ENCODE measurements at places on chromosomes 5 and 9. TPM values are rescaled to one million over a fixed set of nuclear protein-coding genes. Genes with fewer than 3 reads are reported as not detected.

DNA sequence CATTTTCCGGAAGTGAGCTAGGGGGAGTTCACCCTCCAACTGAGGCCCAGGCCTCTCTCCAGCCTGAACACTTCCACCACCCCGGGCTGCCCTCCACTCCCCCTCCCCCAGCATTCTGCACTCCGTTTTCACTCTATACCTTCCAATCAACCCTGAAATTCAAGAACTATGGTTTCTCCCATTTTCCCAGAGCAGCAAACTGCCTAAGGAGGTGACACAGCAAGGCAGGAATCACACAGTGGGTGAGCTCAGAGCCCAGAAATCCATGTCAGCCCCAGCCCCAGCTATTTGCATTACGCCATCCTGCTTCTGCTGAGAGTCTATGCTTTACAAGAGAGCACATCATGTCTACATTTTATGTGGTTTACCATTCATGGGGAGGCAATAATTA is 11.9 kb downstream of the MSX2 start:
- no peak for DNase-seq

DNA sequence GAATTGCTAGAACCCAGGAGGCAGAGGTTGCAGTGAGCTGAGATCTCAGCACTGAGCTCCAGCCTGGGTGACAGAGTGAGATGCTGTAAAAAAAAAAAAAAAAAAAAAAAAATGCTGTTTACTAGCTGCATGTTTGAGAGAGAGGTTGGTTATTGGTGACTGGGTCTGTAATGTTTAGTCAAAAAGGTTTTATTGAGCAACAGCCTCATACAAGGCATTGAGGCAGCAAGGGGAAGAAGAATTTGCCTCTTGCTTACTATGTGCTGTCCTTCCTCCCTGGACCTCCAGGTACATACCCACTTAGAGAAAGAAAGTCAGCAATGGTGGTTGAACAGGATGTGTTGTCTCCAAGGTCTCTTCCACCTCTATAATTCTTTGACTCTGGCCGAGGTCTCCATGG is 140.7 kb upstream of the SPRY4 start:
- DNase-seq = no peak

DNA sequence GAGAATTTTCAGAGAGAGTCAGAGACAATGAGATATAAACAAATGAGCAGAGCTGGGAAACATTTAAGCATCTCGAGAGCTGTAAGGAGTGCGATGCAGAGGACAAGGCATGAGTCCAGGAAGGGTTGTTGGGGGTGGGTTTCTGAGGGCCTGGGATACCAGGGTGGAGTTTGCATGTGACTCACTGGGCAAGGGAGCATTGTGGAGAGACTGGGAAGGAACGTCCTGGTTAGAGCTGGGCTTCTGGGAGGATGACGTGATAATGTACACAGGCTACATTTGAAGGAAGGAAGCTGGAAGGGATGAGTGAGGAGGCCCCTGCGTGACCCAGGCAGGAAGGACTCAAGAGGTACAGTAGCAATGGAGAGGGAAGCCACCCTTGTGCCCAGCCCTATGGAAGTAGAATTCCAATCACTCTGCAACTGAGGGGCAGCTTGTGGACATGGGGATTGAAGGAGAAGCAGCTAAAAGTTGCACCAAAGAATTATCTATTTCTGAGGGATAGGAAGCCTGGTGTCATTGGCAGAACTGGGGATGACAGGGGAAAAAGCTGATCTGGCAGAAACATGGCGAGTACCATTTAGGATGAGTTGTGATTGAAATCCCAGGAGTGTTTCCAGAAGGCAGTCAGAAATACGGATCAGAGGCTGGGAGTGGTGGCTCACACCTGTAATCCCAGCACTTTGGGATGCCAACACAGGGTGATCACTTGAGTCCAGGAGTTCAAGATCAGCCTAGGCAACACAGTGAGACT is 59.3 kb upstream of the AFAP1L1 start:
- no peak for DNase-seq

DNA sequence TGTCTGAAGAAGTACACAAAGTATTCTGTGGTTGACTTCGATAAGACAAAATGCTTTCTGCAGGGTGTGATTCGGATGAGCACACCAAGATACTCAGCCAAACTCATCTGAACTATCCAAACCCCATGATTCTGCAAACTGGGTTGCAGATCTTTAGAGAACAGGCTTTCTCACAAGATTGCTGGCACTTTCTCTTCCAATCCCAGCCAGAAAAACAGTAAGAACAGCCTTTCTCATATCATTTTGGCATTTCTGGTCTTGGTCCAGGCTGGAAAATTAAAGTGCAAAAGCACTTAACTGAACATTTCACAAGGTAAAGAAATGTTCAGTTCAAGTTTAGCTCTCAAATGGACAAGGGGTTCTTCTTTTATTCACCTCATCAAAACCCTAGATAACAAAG is 269.1 kb downstream of the NR2F1-AS1 start:
- DNase-seq = no peak

DNA sequence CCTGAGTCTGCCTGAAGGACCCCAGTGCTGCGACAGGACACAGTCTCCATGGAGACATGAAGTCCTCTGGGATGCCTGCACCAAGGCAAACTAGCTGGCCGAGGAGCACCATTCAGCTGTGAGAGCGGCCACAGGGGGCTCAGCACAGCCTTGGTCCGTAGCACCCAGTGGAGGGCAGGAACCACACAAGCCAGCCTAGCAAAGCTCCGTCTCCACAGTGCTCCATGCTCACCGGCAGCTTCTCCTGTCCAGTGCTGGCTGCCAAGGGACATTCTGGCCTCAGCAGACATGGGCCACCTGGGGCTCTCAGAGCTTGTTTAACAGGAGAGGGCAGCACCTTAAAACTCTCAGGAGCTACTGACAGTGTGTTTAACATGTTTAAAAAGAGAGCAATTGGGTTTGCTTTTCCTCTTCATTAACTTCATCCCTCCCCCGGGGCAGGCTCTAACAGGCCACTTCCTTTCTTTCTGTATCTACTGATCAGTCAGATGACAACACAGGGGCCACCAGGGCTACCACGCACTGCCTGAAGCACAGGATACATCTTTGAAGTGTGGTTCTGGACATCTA is 57.0 kb downstream of the SECISBP2 start:
- DNase-seq = no peak

GRCh38 chr9:93387791-93388190 is 63.7 kb upstream of the FAM120A start:
- no peak for DNase-seq

GRCh38 chr9:116137581-116137980 is 16.0 kb upstream of the PAPPA start:
- DNase-seq = no peak

DNA sequence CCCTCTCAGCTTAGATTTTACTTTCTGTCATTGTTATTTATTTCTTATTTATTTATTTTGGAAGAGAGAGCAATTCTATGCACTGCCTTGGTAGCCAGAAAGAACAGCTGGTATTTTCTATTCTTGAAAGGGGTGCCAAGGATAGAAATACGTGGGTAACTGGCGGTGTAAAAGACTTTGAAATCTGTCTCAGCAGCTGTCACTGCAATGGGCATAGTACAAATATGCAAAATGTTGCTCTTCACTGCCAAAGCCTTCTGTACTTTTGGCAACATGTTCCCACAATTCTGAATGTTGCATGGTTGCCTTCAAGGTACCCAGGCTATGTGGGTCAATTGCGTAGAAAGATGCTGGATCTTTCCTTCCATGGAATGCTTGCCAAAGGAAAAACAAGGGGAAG is 230.2 kb upstream of the EDIL3 start:
- DNase-seq = no peak

- no peak for DNase-seq
These were observed 36.1 kb downstream of the MAP3K1 start for GRCh38 chr5:56851258-56851941.

DNA sequence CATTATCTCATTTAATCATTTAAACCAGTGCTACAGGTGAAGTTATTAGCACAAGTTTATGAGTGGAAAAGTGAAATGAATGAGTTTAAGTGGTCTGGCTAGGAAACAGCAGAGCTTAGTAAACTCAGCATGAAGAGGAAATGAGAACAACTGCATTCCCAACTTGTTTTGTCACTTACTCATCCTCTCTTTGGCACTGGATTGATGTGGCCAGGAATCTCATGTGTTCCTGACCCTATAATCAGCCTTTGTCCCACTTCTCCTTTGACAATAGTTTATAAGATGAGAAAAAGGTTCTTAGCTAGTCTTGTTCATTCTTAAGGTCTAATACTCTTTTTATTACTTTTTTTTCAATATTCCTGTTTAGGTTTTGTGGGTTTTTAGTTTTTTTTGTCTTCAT is 559.2 kb upstream of the TLE4 start:
- no peak for DNase-seq

DNA sequence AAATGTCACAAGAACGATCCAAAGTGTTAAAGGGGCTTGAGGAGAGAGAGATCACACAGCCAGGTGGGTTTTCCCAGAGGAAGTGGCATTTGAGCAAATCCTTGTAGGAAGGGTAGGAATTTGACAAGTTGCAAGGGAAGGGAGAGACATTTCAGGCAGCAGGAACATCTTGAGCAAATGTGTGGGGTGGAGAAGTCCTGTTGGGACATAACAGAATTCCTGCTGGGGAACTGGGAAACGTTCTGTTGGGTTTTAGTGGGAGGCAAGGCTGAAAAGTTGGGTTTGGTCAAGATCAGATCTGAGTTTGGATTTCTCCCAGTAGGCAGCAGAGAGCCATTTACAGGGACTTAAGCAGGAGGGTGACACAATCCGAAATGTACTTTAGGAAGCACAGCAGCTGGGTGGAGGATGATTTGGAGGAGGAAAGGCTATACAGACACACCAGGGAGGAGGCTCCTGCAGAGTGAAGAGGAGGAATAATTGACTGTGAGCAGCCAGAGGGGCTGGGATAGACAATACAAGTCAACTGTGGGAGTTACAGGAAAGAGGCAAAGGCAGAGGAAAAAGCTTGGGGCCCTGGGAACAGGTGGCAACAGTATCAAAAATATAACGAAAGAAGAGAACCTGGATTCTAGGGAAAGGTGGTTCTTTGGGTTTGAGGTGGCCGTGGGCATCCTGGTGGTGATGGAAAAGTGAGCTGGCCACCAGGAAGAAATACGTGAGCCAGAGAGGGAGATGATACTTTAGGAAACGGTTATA is 3.1 kb upstream of the ZSWIM6 start:
- no peak for DNase-seq

GRCh38 chr9:86679909-86680308 is 267.4 kb downstream of the GAS1 start:
- DNase-seq = no peak

DNA sequence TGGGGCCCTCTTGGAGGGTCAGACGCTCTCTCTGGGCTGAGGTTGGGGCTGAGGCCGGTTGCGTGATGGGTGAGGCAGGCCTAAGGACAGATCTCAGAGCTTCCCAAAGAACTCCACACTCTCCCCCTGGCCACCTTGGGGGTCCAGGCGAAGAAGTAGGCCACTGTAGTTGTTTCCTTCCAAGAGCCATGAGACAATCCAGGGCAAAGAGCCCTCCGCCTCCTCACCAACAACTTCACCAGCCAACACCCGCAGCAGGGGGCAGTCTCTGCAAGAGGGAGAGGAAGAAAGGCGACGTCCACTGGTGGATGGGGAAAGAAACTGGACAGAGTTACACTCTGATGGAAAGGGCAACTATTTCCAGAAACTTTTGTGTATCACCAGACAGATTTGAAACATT is 10.7 kb downstream of the SLC35A4 start:
- peak; percentile 75 for DNase-seq

DNA sequence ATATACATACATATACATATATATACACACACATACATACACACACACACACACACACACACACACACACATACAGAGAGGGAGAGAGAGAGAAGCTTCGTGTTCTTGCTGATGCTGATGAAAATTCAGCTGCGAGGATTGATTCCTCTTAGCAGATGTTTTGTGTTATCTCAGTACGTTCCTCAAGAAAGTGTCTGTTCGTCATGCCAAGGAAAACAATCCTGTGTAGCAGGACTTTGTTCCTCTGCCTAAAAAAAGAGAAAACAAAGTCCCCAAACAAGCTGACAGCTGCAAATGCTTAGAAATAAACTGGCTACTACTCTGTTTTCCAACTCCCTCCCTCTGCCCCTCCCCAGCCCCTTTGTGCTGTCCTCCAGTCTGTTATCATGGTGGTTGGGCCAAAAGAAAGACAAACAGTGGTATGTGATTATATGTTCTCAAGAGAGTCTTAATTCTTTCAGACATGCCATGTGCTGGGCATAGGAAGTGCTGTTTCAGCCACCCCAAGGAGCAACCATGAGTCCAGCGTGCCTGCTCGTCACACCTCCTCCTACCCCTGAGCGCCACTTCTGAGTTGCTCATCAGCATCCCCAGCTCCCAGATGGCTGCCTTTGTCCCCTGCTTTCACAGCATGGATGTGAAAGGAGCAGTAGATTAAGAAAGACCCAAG is 71.5 kb upstream of the EQTN start:
- no peak for DNase-seq

GRCh38 chr5:116032094-116032517 is at the start of gene ARL14EPL:
Gene ARL14EPL (plus strand): TSS chr5:116032472. CDS start chr5:116051466, 18,994 bp downstream.
- DNase-seq = peak; percentile 27

DNA sequence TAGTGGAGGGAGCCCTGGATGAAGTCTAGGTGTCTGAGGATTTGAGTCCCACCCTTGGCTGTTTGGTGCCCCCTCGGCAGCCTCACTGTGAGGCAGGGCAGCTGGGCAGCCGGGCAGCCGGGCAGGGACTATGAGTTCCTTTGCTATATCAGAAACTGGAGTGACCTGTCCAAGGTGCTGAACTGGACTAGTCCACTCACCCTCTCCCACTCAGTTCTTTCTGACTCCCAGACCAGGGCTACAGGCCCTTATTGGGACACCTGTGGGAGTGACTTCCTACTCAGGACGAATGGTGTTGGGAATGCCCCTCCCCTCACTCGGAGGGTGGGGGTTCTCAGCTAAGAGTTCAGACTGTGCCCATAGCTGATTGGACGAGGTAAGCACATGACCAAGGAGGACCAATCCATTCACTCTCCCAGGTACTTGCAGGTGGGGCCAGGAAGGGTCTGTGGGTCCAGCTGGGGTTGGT is 34.1 kb upstream of the RAPGEF1 start:
- no peak for DNase-seq

GRCh38 chr5:141354900-141355469 is at the start of gene PCDHGA4:
Gene PCDHGA4 (plus strand): TSS chr5:141355021. CDS start chr5:141355108, 87 bp downstream.
- DNase-seq = peak; percentile 44

PTPN3 gene
- 80.2 TPM for total RNA-seq

PCDHA4 gene
- total RNA-seq = not detected

LCN1 gene
- 0.71 TPM for total RNA-seq

ARHGEF39 gene
- 0.07 TPM for total RNA-seq

C5orf58 gene
- not detected for total RNA-seq

SMC5 gene
- total RNA-seq = 21.0 TPM

QSOX2 gene
- 6.7 TPM for total RNA-seq

HK3 gene
- 2.4 TPM for total RNA-seq

LCN9 gene
- total RNA-seq = not detected

Measured in psoas muscle (tissue), 8 donors.